Activated B cell treated with CpG ODN at 0.5 μM for 24 hours (primary cell): ENCODE measurements at places on chromosomes 3 and 15. TPM values are rescaled to one million over a fixed set of nuclear protein-coding genes. Genes with fewer than 3 reads are reported as not detected.

The SGO1 gene
- total RNA-seq: 5.9 and 7.2 TPM in 2 replicates

The CKMT1A gene
- total RNA-seq: not detected in 2 replicates

The CADM2 gene
- not detected in 2 replicates for total RNA-seq

DNA sequence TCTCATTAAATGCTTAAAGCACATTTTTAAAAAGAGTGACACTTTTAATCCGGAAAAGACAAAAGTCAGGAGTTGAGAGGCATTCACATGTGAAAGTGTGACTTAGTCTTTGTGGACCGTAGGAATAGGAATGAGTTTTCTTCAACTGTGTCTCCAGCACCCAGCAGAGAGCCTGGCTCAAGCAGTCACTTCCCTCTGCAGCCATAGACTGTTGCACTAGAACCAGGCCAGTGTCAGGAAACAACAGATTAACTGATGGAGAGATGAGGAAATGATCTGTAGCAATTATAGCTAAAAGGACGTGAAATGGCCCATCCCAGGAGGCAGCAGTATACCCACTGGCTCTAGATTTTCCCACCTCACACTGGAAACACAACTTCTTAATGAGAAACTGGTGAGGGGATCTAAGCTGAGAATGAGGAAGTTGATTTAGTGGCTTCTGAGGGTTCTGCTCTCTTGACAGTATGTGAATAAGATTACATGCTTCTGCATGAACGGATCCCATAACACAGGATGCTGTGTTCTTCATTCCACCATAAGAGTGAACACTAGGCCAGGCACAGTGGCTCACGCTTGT, 19.8 kb downstream of the CFAP92 start:
- peaks cover 6% of the 10 kb centered on the region for H3K27me3 ChIP-seq
- no peak for DNase-seq
- no peaks in the 10 kb centered on the region for H3K36me3 ChIP-seq
- no peak overlapping the region for H3K4me3 ChIP-seq

DNA sequence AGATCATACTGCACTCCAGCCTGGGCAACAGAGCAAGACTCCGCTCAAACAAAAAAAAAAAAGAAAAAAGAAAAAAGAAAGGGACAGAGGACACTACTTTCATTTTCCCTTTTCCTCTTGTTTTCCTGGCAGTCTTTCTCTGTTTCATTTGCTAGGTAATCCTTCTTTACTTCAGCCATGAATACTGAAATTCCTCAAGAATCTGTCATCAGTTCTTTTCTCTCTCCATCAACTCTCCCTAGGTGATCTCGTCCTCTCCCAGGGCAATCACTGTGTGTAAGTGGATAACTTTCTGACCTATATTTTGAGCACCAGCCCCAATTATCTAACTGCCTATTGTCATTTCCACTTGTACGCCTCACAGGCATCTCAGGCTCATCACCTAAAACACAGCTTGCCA, 51.5 kb downstream of the TTC23 start:
- no peaks in the 10 kb centered on the region for H3K36me3 ChIP-seq
- no peak overlapping the region for H3K27ac ChIP-seq
- no peaks in the 10 kb centered on the region for H3K4me1 ChIP-seq
- no peaks in the 10 kb centered on the region for H3K27me3 ChIP-seq
- DNase-seq: no peak

DNA sequence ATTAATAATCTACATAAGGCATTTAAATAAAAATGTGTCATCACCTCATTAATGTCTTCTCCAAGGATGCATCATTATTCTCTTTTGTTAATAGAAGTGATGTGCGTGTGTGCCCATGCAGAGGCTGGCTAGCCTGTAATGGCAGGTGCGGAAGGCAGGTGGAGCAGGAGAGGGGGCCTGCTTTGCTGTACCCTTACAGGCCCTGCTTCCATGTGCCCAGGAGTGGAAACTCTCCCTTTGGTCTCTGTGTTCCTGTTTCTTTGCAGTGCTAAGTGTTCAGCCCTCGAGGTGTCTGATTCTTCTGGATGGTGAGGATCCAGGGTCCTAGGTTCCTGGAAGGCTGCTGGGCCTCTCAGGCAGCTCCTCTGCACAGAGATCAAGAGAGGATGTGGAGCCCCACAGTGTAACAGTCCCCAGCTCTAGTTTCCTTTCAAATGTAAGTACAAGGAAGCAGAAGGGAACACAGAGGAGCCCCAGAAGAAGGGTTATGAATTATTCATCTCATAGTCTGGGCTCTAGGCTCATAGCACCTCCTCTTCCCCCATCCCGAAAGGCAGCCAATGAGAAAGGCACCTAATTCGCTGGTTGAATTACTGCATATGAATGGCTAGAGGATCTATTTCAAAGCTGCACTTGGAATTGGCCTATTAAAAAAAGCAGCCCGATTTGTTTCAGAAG, 39.2 kb upstream of the AGBL1 start:
- DNase-seq: no peak
- no peaks in the 10 kb centered on the region for H3K4me1 ChIP-seq
- H3K27ac ChIP-seq: no peak overlapping the region
- H3K27me3 ChIP-seq: peaks cover 8% of the 10 kb centered on the region
- no peak overlapping the region for H3K4me3 ChIP-seq
- no peaks in the 10 kb centered on the region for H3K36me3 ChIP-seq

DNA sequence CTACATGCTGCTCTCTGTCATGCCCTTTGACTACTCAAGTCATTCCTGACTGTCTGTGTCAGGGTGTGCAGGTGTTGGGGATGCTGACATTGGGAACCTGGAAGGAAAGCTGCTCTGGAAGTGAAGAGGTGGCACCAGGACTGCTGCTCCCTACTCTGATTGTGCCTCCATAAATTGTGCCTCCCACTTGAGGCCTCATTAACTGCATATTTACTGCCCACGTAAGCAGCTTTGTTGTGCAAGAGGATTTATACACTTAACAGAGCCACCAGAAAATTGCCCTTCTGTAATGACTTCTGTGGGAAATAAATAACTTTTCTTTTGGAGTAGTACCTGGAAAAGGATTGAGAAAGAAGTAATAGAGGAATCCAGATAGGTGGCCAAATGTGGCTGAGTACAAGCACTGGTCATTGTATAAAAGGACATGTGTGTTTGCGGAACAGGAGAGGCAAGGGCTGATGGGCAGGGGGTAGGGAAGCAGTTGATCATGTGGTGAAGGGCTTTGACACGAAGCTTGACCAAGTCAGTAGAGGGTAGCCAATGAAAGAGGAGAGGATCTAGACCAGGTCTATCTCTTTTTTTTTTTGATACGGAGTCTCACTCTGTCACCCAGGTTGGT, 24.8 kb downstream of the IL20RB start:
- no peaks in the 10 kb centered on the region for H3K27me3 ChIP-seq
- H3K36me3 ChIP-seq: no peaks in the 10 kb centered on the region
- H3K4me1 ChIP-seq: no peaks in the 10 kb centered on the region
- no peak for DNase-seq

DNA sequence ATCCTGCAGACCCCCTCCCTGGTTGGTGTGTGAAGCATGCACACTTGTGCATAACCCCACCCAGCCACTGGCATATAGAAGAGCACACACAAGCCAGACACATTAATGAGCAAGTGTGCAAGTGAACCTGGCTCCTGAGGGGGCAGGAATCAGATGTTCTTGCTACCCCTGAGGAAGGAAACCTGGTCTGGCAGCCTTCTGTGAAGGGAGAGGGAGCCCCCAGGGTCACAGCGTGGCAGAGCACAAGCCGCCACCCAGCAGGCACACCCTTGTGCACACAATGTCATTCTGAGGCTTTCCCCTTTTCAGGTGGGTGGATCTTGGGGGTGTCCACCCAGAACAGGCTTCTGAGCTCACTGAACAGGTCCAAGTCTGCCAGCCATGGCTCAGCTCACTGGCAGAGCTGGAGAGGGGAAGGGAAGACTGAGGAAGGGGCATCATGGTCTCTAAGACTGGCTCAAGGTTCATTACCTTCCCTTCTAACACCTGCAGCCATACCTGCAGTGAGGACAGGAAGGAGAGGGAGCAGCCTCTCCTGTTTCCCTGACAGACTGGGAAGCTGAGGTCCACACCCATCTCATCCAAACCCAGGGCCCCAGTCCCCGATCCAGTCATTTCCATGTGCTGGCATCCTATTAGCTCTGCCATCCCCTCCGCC, 31.6 kb upstream of the SEMA3F start:
- no peak for DNase-seq
- H3K36me3 ChIP-seq: peaks cover 21% of the 10 kb centered on the region
- H3K4me1 ChIP-seq: no peaks in the 10 kb centered on the region
- H3K27me3 ChIP-seq: no peaks in the 10 kb centered on the region
- no peak overlapping the region for H3K27ac ChIP-seq
- no peak overlapping the region for H3K4me3 ChIP-seq
